NCI-H1694 treated with DMSO at 0.1 percent for 48 hours (cell line): ENCODE measurements at places on chromosomes 2 and 18.

GRCh38 chr2:228369400-228370031 lies 188.0 kb upstream of the SPHKAP start:
- DNase-seq = peak; percentile 8

GRCh38 chr18:47953471-47953931 lies 23.0 kb upstream of the SMAD2 start:
- DNase-seq = peak; percentile 98

DNA sequence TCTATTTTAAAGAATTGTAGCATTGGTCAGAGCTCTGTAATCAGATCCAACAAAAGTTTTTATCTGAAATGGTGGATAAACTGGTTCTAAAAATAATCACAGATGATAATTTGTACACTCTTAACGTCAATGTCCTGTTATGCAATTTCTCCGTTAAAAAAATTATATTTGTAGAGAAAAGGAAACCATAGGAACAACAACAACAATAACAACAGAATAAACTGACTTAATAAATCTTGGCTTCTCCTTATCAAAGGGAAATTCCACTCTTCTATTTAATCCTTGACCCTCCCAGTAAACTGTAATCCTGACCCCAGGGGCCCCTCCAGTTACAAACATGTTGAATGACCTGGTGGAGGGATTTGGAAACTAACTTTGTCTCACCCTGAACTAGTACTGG lies 78.6 kb upstream of the ZFP36L2 start:
- DNase-seq = no peak

DNA sequence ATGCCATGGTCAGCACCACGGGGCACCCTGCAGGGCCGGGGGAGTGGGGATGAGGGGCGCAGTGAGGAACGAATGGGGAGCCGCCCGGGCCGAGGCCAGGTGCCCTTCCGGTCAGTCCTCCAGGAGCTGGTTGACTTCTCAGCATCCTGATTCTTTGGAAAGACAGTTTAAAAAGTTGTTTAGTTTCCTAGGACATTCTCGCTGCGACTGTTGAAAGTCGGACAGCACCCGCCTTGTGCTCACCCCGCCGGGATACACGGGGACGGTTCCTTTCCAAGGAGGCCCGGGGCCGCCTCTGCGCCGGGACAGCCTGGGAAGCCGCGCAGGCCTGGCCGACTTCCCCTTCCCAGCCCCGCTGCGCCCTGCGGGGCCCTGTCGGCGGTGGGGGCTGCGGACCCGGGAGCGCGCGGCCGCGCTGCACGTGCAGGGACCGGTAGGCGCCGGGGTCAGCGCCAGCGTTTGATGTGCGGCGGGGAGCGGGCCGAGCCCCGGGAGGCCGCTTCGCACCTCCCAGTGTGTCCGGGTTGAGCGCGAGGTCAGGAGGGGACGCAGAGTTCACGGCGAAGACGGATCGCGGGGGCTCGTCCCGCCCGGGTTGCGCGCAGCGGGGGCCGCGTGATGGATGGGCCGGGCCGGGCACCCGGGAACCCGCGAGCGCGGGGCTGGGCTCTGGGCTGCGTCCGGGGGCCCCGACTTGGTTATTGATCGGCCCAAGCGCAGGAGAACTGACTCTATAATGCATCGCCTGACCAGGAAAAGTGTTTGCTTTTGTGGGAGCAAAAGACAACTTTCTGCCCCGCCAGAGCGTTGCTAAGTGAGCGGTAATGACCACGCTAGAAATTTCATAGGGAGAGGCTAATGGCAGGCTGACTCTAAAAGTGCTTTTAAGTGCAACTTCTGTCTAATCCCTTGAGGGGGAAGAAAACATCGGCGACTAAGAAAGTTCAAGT lies 28.0 kb upstream of the SMIM21 start:
- DNase-seq = no peak

GRCh38 chr2:38016219-38016618 lies 59.7 kb downstream of the CYP1B1 start:
- no peak for DNase-seq

DNA sequence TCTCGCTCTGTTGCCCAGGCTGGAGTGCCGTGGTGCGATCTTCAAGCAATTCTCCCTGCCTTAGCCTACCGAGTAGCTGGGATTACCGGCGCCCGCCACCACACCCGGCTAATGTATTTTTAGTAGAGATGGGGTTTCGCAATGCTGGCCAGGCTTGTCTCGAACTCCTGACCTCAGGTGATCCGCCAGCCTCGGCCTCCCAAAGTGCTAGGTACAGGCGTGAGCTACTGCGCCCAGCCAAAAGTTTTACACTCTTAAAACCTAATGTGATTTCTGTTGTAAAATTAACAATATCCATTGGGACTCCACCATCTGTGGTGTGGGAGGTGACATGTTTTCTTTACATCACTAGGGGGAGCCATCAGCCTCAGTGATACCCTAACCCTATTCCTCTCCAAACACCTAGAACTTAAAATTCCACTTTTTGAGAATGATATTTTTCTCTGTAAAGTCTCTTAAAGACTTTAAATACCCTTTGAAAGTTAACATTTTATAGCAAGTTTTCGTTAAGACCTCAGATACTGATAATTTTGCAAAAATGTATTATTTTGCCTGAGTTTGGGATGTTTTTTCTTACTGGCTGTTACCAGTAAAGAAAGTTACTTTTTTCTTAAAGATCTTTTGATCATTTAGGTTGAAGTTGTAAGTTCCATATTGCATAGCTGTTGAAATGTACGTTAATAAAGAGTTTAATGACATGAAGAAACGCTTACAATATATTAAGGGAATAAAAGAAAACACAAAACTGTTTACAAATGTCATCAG lies 11.6 kb upstream of the EIF2AK2 start:
- peak; percentile 53 for DNase-seq

GRCh38 chr18:61616111-61616610 lies 276.6 kb downstream of the RNF152 start:
- DNase-seq = no peak

DNA sequence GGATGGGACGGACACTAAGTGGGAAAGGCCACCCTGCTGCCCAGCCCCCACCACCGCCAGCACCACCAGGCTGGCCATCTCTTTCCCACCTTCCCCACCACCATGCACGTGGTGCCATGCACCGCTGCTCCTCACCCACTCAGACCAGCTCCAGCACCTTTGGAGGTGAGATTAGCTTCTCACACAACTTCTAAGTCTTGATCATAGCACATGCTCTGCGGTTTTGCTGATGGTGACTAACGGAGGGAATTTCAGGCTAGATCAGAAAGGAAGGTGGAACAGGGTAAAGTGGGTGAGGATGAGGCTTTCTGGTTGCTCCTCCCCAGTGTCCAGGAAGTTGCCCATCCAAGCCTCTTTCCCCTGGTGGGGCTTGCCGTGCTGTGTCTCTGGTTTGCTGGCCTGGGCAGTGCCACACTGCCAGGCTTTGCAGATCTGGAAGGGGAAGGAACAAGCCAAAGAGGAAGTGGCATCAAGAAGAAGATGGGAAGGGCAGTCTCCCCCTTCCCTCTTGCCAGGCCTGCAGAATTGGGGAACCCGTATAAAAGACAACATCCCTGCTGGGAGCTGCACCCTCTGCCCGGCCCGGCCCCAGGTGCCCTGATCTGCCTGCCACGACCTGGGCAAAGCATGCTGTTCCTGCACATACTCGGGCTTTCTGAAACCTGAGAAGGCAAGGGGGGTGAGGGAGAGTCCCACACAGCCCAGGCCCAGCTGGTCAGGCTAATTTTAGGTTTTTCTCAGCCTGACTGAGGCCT lies 44.3 kb upstream of the CAB39 start:
- no peak for DNase-seq

GRCh38 chr2:146438246-146438645 lies 1406.6 kb upstream of the ACVR2A start:
- DNase-seq = no peak

- DNase-seq = no peak
Observed at GRCh38 chr2:16973586-16974286, 308.1 kb upstream of the CYRIA start.

DNA sequence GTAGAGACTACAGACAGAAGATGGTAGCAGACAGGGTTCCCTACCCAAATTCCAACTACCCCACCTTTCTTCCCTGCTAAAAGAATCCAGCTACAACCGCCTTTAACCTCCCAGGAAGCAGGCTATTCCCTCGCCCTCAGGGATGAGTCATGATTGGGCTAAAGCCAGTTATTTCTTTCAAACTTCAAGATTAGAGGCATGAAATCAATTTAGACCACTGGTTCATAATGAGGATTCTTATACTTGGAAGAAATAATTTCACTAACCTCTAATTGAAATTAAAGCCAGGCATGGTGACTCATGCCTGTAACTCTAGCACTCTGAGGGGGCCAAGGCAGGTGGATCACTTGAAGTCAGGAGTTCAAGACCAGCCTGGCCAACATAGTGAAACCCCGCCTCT lies 20.0 kb downstream of the TRIP12 start:
- DNase-seq = no peak
